ENCODE measurements at places on chromosomes 7 and 10. TPM values are rescaled to one million over a fixed set of nuclear protein-coding genes. Genes with fewer than 3 reads are reported as not detected.

The CCDC136 gene
- total RNA-seq, result 10.9 TPM

The TCAF2 gene
- total RNA-seq, result 10.4 TPM

The OTUD1 gene
- total RNA-seq, result 24.8 TPM

The ZNF398 gene
- 18.5 TPM for total RNA-seq

The IGF2BP3 gene
- 1.4 TPM for total RNA-seq

The AGR3 gene
- total RNA-seq, result not detected

The COL17A1 gene
- total RNA-seq, result not detected

The ANXA8 gene
- not detected for total RNA-seq

The SPAM1 gene
- total RNA-seq, result not detected

The MUC12 gene
- not detected for total RNA-seq

DNA sequence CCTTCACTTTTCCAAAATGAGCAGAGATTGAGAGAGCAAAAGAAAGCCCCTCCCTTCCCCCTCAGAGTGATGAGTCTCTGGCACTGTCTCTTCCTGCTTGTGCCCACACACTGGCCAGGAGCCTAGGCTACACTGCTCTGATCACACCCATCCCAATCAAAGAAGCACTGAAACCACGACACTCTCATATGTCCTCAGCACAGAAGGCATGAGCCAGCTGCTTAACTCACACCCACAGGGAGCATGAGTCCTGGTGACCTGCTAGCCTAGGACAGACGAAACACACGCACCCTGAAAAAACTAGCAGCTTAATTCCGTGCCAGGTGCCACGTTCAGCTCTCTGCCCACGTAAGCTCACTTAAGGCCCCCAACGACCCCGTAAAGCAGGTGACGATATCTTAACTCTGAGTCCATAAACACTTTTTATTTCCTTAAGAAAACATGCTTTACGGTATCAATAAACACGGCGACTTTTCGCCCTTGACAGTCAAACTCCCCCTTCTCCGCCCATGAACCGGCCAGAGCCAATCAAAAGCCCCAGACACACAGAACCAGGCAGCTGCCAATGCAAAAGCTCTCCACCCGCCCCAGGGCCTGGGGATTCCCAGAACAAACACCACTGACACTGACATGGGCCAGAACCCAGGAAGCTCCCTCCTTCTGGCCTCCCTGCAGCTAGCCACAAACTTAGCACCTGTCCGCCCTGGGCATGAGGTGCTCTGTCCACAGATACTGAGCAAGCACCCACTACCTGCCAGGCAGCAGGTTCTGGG is 69.0 kb downstream of the TNRC18 start:
- peak overlapping the region; percentile 79 for H3K27ac ChIP-seq
- peaks cover 70% of the 10 kb centered on the region for H3K4me1 ChIP-seq

- no peak for DNase-seq
- no peaks in the 10 kb centered on the region for H3K27me3 ChIP-seq
- no peak overlapping the region for H3K4me3 ChIP-seq
- no peak overlapping the region for H3K27ac ChIP-seq
Measured at GRCh38 chr7:2331707-2332106, 17.5 kb upstream of the SNX8 start.

DNA sequence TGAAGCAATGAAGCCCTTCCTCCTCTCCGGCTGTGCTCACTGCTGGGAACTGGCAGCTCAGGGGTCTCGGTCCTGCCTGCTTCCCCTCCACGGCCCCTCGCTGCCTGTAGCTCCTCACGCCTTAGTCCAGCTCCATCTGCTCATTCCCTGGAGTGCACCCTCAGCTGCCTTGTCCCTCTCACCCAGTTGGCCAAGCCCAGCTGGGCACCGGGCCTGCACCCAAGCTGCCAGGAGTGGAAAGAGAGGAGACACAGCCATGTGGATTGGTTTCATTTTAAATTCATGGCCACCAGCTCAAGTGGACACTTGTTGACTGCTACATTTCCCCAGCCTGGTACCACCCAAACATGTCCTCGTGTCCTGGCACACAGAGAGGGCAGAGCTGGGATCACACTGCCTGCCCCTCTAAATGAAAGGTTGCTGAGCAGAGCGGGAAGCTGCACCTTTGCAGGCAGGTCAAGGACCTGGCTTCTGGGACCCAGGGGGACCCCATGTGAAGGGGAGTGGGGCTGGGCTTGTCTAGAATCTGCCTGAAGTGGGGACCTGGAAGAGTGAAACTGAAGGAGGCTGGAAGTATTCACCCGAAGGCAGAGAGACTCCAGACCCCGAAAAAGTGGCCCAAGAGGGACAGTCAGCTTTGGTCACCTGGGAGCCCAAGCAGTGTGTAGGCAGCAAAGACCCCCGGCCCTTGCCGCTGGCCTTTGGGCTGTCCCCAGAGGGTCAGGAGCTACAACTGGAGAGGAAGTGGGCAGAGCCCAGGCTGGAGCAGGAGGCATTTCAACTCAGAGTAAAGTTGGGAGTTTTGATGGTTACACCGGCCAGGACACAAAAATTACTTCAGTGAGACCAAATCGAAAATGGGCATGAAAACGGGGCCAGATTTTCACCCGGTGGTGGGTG is 15.0 kb upstream of the BNIP3 start:
- no peaks in the 10 kb centered on the region for H3K27me3 ChIP-seq
- H3K4me1 ChIP-seq, result no peaks in the 10 kb centered on the region
- no peak for DNase-seq
- no peak overlapping the region for H3K4me3 ChIP-seq
- no peak overlapping the region for H3K27ac ChIP-seq
- H3K36me3 ChIP-seq, result no peaks in the 10 kb centered on the region

- DNase-seq, result no peak
- no peak overlapping the region for H3K4me3 ChIP-seq
- H3K27ac ChIP-seq, result peak overlapping the region; percentile 11
- H3K4me1 ChIP-seq, result peaks cover 14% of the 10 kb centered on the region
- peaks cover 4% of the 10 kb centered on the region for H3K36me3 ChIP-seq
Measured at GRCh38 chr10:91800182-91800581, 2.0 kb downstream of the TNKS2 start.

DNA sequence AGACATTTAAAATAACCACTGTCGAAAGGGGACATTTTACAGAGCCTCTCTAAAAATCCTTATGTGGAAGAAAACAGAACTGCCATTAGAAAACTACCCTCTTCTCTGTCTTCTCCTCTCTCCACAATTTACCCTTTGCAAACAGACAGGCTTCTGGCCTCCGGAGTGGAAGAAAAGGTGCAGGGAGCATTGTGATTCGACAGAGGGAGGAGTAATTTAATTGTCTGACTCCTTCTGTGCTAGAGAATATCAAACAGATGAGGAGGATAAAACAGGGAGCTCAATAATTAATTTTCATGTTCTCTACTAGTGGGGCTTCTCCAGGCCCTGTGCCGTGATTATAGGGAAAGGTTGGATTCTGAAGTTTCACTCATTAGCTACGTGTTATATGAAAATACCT is 615.5 kb upstream of the MKI67 start:
- no peak overlapping the region for H3K27ac ChIP-seq
- H3K36me3 ChIP-seq, result no peaks in the 10 kb centered on the region
- no peak for DNase-seq
- no peaks in the 10 kb centered on the region for H3K27me3 ChIP-seq
- H3K4me3 ChIP-seq, result no peak overlapping the region
- H3K4me1 ChIP-seq, result no peaks in the 10 kb centered on the region

DNA sequence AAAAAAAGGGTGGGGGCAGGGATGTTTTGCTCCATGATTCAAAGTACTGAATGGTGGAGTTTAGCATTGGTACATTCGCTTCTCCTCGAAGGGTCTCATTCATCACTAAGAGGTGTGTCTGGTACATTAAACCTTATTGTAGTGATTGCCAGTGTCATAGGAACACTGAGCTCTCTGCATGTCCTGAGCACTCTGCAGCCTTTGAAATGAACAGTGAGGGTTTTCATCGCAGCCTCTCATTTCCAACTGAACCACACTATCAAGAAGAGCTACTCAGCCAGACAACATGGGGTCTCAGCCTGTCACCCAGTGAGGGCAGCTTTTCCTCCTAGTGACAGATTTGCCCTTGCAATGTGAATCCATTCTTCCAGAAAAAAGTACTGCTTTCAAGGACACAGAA is 7.6 kb upstream of the DEPP1 start:
- peak; percentile 1 for DNase-seq
- H3K36me3 ChIP-seq, result peaks cover 14% of the 10 kb centered on the region
- no peaks in the 10 kb centered on the region for H3K4me1 ChIP-seq
- H3K27me3 ChIP-seq, result no peaks in the 10 kb centered on the region
- no peak overlapping the region for H3K27ac ChIP-seq

GRCh38 chr7:16498122-16498521 is 28.5 kb upstream of the LRRC72 start:
- H3K4me1 ChIP-seq, result no peaks in the 10 kb centered on the region
- DNase-seq, result no peak
- H3K27ac ChIP-seq, result no peak overlapping the region
- H3K4me3 ChIP-seq, result no peak overlapping the region
- H3K36me3 ChIP-seq, result no peaks in the 10 kb centered on the region
- H3K27me3 ChIP-seq, result peaks cover 2% of the 10 kb centered on the region

GRCh38 chr7:33842150-33842549 is 63.2 kb upstream of the BMPER start:
- no peaks in the 10 kb centered on the region for H3K27me3 ChIP-seq
- H3K36me3 ChIP-seq, result no peaks in the 10 kb centered on the region
- no peak overlapping the region for H3K27ac ChIP-seq

- no peaks in the 10 kb centered on the region for H3K36me3 ChIP-seq
- no peaks in the 10 kb centered on the region for H3K4me1 ChIP-seq
- H3K4me3 ChIP-seq, result no peak overlapping the region
- no peak for DNase-seq
Measured at GRCh38 chr7:55194522-55194921, 170.6 kb upstream of the LANCL2 start.

DNA sequence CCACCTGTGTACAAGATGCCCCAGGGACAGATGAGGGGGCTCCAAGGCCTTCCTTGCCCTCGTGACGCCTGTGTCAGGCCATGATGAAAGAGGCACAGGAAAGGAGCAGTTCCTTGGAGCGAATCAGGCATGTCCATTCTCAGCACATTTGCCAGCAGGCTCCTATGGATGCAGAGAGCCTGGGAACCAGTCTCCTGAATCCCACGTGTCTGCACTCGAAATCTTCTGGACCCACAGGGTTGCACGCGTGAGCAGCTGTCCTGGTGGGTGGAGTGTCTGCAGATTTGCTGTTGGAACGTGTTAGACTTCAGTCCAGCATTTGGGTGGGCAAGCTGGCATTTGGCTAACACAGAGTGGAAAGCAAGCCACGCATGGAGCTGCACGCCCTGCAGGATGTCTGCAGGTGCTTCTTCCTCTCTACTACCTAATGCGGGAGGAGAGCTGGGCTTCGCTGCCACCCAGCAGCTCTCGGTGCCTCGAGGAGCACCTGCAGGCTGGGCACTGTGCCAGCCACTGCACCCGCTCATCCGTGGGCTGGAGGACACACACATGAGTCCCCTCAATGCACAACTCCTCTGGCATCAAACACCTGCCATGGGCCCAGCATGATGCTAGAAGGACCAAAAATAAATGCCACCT is 140.7 kb downstream of the PAXIP1 start:
- no peak overlapping the region for H3K27ac ChIP-seq
- DNase-seq, result no peak
- H3K4me1 ChIP-seq, result no peaks in the 10 kb centered on the region
- H3K36me3 ChIP-seq, result no peaks in the 10 kb centered on the region
- H3K4me3 ChIP-seq, result no peak overlapping the region

DNA sequence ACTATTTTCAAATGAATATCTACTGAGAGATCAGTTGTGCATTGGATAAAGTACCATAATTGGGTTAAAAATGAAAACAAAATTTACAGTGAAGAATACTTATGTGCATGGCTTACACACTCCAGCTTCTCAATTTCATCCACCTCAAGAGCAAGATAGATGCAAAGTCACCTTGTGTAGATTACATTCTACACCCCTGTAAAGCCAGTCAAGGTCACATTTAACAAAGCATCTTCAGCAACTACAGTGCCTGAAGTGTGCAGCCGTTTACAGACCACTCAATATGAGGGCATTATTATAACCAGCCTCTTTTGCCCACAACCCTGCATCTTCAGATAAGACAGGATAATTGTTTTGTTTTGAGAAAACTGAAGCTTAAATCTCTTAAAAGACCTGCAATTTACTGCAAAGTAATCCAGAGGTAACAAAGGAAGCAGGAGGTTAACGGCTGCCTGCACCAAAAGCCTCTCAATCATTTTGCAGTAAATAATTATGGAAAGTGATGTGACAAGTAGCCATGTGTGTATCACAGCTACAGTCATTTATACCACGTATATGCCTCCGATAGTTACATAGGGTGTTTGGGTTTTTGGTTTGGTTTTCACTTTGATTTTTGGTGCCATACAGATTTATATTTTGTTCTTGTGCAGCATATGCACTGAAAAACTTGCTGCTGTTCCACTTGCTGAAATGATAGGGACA is 4.9 kb downstream of the PURB start:
- H3K36me3 ChIP-seq, result peaks cover 12% of the 10 kb centered on the region
- DNase-seq, result peak; percentile 33
- no peak overlapping the region for H3K4me3 ChIP-seq
- peaks cover 22% of the 10 kb centered on the region for H3K4me1 ChIP-seq
- no peaks in the 10 kb centered on the region for H3K27me3 ChIP-seq
- peak overlapping the region; percentile 19 for H3K27ac ChIP-seq

- no peak overlapping the region for H3K4me3 ChIP-seq
- no peak overlapping the region for H3K27ac ChIP-seq
- no peak for DNase-seq
- H3K4me1 ChIP-seq, result no peaks in the 10 kb centered on the region
- H3K27me3 ChIP-seq, result no peaks in the 10 kb centered on the region
- H3K36me3 ChIP-seq, result no peaks in the 10 kb centered on the region
Measured at GRCh38 chr7:85749696-85750453, 563.0 kb upstream of the SEMA3D start.

DNA sequence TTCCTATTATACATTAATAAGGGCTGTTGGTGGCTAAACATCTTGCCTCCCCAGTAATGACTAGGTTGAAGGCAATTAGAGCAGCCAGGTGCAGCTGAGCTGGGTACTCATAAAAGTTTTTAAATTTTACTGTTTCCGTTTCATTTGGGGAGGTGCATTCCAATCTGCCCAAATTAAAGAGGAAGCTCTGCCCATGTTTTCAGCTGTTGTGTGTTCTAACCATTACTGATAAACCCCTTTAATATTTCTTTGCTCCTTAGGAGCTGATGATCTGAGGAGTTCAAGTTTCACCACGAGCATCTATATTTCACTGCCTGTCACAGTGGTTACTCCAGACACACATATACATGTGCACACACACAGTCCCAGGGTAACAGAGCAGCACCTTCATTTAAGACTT is 94.4 kb downstream of the JAZF1 start:
- H3K27ac ChIP-seq, result no peak overlapping the region
- no peak overlapping the region for H3K4me3 ChIP-seq
- no peaks in the 10 kb centered on the region for H3K27me3 ChIP-seq
- peaks cover 23% of the 10 kb centered on the region for H3K4me1 ChIP-seq

- H3K27me3 ChIP-seq, result no peaks in the 10 kb centered on the region
- peak overlapping the region; percentile 21 for H3K4me3 ChIP-seq
- peaks cover 54% of the 10 kb centered on the region for H3K4me1 ChIP-seq
- H3K27ac ChIP-seq, result peak overlapping the region; percentile 68
- peak; percentile 64 for DNase-seq
Measured at GRCh38 chr10:132554991-132555647, 17.5 kb downstream of the INPP5A start.

All from natural killer cell (primary cell).